ENCODE measurements at places on chromosomes 1 and 21.

- no peak for DNase-seq
These were observed 77.8 kb downstream of the ADGRL2 start for GRCh38 chr1:81878538-81878937.

DNA sequence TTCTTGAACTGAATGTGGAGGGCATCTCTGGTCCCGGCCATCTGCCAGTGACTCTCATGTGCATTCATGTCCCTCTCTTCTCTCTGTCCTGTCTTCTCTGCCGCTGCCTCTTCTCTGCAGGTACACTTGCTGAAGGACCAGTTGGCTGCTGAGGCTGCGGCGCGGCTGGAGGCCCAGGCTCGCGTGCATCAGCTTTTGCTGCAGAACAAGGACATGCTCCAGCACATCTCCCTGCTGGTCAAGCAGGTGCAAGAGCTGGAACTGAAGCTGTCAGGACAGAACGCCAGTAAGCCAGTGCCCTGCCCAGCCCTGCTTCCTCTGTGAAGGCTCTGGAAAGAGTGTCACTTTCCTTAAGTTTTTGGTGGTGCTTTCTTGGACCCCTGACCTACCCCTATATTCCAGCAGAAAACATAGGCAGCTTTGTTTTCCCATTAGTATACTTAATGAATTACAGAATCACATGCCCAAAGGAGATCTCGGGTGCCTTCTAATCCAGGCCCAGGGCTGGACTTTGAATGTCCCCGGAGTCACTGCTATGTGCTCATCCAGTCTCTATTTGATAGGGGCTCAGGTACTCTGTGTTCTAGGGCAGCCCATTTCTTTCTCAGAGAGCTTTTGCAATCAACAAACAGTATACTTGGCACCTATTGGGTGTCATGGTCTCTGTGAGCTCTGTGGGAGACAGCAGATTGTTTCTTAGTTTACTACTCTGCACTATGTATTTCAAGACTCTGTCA, 11.2 kb downstream of the SPATA46 start:
- DNase-seq: no peak

DNA sequence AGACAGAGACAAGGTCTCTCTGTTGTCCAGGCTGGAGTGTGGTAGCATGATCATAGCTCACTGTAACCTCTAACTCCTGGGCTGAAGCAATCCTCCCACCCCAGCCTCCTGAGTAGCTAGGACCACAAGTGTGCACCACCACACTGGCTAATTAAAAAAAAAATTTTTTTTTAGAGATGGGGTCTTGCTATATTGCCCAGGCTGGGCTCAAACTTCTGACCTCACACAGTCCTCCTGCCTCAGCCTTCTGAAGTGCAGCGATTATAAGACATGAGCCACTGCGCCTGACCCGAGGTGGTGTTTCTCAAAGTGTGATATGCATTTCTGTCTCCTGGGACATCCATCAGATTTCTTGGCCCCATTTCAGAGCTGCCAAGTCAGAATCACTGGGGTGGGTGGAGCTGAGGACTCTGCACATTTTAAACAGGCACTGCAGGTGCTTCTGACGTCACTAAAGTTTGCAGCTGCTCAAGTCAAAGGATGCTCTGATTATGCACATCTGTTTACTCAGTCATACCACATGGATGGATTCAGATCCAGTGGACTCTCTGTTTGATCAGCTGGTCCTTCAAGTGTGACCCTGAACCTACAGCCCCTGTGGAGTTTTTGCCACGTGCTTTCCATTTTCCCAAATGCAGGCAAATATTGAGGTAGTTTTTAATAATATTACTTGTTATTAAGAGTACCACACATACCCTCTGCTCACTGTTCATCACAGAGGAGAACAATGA, 21.4 kb downstream of the TGFB2 start:
- DNase-seq: no peak

GRCh38 chr1:84889437-84889836, 3.6 kb downstream of the LPAR3 start:
- no peak for DNase-seq

- DNase-seq: no peak
These were observed 39.1 kb upstream of the CLDN14 start for GRCh38 chr21:36518883-36519492.

GRCh38 chr21:46160907-46161632, 5.7 kb upstream of the FTCD start:
- no peak for DNase-seq

- DNase-seq: no peak
These were observed 5.4 kb downstream of the IGSF8 start for GRCh38 chr1:160093069-160093395.

DNA sequence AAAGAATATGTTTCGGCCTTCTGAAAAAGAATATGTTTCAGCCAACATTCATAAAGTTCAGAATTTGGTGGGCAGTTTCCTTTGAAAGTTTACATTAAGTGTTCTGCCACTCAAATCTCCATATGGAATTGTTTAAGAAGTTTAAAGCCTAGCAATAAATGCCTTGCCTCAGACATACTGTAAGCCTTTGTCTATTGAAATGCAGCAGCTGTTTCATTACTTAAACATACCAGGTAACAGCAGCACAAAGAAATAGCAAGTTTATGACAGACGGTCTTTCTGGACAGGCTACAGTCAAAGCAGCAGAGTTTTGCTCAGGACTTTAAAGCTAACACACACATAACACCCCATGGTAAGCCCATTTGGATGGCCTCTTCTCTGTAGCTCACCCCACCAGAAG, 38.5 kb upstream of the C1orf105 start:
- DNase-seq: no peak

Data from activated naive CD4-positive, alpha-beta T cell treated with anti-CD3 and anti-CD28 coated beads, Interleukin-2, amount 50 U/mL, for 72 hours (primary cell).